ENCODE measurements at places on chromosomes 5 and 9.

DNA sequence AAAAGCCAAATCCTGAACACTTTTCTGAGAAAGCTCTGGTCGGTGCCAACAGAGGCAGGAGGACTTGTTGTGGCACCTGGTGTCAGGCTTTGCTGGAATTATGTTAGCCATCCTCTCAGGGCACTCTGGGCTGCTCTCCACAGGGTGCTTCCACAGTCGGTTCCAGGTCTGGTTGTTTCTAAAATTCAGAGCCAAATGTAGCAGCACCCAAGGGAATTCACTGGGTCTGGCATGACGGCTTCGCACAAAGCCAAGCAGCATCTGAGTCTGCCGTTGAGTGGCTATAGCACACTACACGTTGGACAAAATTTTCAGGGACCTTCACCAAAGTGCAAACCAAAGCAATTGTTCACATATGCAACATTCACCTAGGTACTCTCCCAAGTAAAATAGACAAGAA, 110.2 kb downstream of the PJA2 start:
- DNase-seq, result no peak

- no peak for DNase-seq
These were observed 34.5 kb downstream of the SLC1A3 start for GRCh38 chr5:36640949-36641348.

GRCh38 chr5:78008356-78008967, 232.3 kb upstream of the TBCA start:
- no peak for DNase-seq

DNA sequence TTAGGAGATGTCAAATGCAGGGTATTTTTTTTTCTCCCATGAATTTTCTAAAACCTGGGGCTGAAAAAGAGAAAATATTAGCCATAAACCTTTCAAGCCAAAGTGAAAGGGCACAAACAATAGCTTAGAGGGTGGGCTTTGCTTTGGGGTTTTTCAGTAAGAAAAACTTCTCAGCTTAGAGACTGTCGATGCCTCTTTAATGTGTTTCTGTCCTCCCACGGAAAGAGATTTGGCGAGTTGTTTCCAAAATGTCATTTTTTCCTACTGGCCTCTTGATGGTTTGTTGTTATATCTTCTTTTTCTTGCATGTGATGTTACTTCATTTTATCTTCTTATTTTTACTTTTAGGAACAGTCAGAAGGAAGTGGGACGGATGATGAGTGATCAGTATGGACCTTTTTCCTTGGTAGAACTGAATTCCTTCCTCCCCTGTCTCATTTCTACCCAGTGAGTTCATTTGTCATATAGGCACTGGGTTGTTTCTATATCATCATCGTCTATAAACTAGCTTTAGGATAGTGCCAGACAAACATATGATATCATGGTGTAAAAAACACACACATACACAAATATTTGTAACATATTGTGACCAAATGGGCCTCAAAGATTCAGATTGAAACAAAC, 177.3 kb downstream of the SMARCA2 start:
- DNase-seq, result no peak

DNA sequence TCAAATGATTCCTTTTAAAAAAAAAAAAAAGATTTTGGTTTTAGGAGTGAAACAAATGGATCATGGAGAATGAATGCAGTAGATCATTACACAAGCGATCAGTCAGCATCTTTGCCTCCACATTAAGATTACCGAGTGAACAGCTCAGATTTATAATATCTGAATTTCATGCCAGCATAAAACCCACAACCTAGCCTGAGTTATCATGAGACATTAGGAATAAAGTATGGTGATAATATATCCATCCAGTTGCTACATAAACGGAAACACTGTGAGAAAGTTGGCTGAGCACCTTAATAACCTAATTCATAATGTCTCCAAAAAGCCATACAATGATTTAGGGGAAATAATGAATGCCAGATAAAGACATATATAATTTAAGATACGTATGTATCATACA, 553.1 kb upstream of the TUSC1 start:
- no peak for DNase-seq

DNA sequence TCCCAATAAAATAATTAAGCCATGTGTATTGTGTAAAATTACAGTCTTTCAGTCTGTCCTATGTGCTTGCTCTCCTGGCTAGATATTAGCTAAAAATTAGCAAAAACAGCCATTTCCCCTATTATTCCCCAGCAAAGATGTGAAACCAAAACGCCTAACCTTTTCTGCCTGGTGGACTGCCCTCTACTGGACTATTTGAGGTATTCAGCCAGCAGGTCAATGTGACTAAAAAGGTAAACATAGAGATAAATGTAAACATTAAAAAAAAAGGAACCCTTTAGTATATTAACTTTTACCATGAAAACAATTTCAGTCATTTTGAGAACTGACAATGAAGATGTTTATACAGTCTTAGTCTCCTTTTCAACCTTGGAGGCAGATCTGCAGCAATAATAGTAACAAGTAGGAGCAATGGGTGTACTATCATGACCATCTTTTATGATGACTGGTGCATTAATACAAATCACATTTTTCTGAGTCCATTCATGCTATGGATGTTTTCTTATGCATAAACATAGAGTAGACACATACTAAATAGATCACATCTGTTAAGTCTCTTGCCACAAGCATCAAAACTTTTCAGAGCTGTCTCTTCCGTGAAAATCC, 10.1 kb downstream of the ATG12 start:
- DNase-seq, result no peak

- DNase-seq, result no peak
These were observed 249.1 kb downstream of the CEMIP2 start for GRCh38 chr9:71519098-71519696.

DNA sequence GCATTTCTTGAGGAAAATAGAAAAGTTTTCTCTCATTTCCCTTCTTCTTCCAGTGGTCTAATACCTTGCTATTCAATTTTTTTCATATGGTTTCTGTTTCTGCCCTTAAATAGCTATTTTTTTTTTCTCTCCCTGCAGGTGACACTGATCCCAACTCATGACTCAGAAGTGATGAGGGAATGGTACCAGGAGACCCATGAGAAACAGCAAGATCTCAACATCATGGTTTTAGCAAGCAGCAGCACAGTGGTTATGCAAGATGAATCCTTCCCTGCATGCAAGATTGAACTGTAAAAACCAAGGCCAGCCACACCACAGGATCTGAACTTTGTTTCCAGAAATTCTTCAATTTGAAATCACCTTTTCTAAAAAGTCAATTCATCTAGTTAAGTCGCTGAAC, 97.7 kb downstream of the MAP1B start:
- no peak for DNase-seq

DNA sequence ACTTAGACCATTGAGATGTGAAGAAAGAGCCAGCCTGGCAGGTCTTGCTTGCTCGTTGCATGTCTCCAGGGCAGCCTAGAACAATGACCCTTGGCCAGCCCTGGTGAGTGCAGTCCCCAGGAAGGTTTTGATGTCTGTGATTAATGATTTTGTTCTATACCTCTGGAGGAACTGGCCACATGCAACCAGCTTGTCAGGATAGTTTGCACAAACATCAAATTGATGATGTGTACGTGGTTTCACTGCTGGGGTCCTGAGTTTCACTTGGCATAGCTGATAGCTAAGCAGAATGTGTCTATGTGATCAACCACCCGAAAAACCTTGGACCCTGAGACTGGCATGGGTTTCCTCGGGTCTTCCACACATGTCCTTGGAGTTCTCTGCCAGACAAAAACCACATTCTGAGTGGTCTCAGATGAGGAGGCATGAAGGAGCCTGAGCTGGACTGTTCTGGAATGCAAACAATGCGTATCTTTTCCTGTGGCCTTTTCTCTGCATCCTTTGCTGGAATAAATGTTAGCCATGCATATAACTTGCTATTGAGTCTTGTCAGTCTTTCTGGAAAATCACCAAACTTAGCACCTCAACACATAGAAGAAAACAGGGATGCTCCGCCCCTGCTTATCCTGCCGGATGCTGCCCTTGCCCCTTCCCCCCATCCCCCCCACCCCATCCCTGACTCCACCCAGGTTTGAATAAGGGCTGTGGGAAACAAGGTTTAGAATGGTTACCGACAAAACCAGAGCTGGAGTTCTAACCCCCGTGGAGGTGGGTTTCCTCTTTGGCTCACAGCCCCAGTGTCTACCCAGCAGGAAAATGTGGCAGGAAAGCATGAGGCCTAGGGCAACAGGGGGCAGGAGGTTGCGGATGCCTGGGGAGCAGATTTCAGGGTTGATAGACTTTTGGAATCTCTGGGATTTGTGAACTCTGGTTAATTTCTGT, 50.1 kb upstream of the ANKRD33B start:
- no peak for DNase-seq

Data from stimulated activated CD4-positive, alpha-beta T cell treated with anti-CD3 and anti-CD28 coated beads, Interleukin-1b, Interleukin-23, amount 100 ng/mL, for 24 hours (primary cell).